ENCODE measurements at places on chromosomes 3 and 15. TPM values are rescaled to one million over a fixed set of nuclear protein-coding genes. Genes with fewer than 3 reads are reported as not detected.
A peak's percentile ranks its signal among the peaks of the same experiment; 100 is the strongest.

DNA sequence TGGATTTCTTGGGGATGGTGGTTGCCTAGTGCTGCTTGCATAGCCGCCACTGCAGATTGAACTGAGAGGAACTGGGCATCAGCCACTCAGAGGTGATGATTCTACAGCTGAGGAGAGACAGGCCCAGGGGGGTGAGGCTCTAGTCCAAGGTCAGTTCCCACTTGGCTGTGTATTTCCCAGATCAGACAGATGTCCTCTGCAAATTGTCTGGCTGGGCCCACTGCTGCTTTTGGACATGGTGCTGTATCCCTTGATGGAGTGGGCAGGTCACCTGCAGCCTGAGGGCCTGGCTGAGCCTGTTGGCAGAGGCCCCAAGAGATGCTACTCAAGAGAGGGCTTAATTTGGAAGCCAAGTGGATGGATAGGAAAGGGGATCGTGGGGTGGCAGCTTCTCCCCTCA lies 124.5 kb upstream of the CTDSPL start:
- peak; percentile 42 for DNase-seq
- H3K27me3 ChIP-seq: peaks cover 10% of the 10 kb centered on the region
- no peak overlapping the region for H3K4me3 ChIP-seq
- H3K36me3 ChIP-seq: peaks cover 40% of the 10 kb centered on the region
- peaks cover 21% of the 10 kb centered on the region for H3K4me1 ChIP-seq

DNA sequence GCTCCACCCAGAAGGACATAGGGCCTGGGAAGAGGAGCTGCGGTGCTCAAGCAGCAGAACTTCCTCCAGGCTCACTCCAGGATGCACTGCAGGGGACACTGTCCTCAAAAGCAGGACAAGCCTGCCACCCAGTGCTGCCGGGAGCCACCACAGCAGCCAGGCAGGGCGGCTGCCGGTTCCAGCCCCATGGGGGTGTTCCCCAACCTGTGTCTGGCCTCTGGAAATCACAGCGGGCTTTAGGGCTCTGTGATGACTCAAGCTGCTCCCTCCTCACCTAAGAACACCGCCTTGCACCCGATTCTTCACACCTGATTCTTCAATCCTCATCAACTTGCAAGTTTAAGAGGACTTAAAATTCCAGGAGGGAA lies 71.9 kb upstream of the SLC6A11 start:
- no peaks in the 10 kb centered on the region for H3K36me3 ChIP-seq
- H3K4me3 ChIP-seq: no peak overlapping the region
- no peak for DNase-seq
- peaks cover 65% of the 10 kb centered on the region for H3K27me3 ChIP-seq
- no peaks in the 10 kb centered on the region for H3K4me1 ChIP-seq

The MESP2 gene
- total RNA-seq: not detected

DNA sequence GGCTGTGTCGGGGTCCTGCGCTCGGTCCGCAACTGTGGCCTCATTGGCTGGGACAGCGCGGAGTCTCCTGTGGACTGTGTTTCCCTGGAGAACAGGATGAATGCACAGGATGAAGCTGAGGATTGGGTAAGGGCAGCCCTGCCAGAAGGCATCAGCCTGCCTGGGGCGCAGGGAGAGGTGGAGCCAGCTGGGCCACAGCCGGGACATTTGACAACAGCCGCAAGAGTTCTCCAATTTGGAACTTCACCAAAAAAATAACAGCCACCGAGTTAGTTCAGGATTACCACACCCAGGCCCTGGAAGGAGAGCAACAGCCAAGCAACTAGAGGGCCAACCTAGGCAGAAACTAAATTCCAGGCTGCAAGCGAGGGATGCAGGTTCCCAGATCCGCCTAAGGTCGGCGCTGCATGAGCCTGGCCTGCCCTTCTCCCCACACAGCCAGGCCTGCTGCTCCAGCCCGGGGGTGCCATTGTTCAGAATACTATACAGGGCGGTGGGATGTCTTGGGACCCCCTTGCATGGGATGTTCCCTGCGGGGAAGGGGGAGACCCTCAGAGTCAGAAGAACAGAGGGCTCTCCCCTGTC lies 229.3 kb downstream of the OCA2 start:
- no peak for DNase-seq
- peaks cover 4% of the 10 kb centered on the region for H3K27me3 ChIP-seq
- H3K36me3 ChIP-seq: no peaks in the 10 kb centered on the region
- H3K4me3 ChIP-seq: no peak overlapping the region
- H3K4me1 ChIP-seq: no peaks in the 10 kb centered on the region

The QRICH1 gene
- total RNA-seq: 123 TPM

DNA sequence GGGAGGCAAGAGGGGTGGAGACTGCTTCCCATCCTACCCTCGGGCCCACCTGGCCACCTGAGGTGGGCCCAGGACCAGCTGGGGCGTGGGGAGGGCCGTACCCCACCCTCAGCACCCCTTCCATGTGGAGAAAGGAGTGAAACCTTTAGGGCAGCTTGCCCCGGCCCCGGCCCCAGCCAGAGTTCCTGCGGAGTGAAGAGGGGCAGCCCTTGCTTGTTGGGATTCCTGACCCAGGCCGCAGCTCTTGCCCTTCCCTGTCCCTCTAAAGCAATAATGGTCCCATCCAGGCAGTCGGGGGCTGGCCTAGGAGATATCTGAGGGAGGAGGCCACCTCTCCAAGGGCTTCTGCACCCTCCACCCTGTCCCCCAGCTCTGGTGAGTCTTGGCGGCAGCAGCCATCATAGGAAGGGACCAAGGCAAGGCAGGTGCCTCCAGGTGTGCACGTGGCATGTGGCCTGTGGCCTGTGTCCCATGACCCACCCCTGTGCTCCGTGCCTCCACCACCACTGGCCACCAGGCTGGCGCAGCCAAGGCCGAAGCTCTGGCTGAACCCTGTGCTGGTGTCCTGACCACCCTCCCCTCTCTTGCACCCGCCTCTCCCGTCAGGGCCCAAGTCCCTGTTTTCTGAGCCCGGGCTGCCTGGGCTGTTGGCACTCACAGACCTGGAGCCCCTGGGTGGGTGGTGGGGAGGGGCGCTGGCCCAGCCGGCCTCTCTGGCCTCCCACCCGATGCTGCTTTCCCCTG lies 2.2 kb upstream of the FES start:
- H3K27me3 ChIP-seq: no peaks in the 10 kb centered on the region
- H3K36me3 ChIP-seq: no peaks in the 10 kb centered on the region
- no peak overlapping the region for H3K4me3 ChIP-seq
- DNase-seq: peak; percentile 68
- no peak overlapping the region for H3K27ac ChIP-seq

DNA sequence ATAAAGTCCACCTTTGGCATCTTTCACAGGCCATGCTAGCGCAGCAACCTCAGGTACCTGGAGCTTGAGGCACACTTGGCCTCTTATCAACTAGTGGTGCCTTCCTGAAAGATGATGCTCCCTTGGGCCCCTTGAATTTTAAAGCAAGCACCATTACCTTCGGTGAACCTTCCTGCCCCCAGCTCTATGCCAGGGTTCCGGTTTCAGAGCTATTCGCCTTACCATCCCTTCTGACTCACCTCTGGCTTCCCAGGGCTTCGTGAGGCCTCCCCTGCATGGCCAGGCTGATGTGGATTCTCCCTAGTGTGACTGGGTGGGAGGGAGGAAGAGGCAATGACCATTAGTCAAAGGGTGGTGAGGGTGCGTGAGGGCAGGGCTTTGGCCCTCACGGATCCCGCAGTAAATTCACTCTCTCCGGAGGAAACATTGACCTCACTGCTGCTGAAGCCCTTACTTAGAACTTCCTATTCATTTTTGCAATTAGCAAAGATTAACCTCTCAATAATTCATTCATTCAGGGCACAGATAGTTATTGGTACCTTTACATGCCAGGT lies 16.3 kb downstream of the BHLHE40 start:
- peaks cover 17% of the 10 kb centered on the region for H3K4me1 ChIP-seq
- H3K4me3 ChIP-seq: no peak overlapping the region
- peak overlapping the region; percentile 26 for H3K27ac ChIP-seq
- peaks cover 8% of the 10 kb centered on the region for H3K27me3 ChIP-seq
- no peaks in the 10 kb centered on the region for H3K36me3 ChIP-seq

GRCh38 chr3:10758304-10759037 lies 57.6 kb upstream of the SLC6A11 start:
- peaks cover 69% of the 10 kb centered on the region for H3K27me3 ChIP-seq
- no peaks in the 10 kb centered on the region for H3K36me3 ChIP-seq
- H3K4me3 ChIP-seq: no peak overlapping the region
- DNase-seq: no peak
- no peaks in the 10 kb centered on the region for H3K4me1 ChIP-seq

DNA sequence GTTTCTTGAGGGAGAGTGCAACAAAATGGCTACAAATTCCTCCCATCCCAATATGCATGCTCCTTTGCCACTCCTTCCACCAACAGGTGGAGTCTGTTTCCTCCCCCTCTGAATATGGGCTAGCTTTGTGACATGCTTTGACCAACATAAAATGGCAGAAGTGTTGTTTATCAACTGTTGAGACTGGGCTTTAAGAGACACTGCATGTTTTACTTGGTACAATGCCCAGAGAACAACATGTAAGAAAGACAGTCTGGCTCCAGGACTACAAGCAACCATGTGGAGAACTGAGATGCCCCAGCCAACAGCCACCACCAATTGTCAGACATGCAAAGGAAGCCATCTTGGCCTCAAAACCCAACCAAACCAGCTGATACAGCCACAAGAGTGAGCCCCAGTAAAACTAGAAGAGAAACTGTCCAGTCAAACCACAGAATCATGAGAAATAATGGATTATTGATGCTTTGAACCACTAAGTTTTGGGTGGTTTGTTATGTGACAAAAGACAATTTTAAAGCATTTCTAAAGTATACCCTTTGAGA lies 40.5 kb downstream of the NUDT16 start:
- no peak overlapping the region for H3K27ac ChIP-seq
- H3K27me3 ChIP-seq: peaks cover 7% of the 10 kb centered on the region
- DNase-seq: no peak
- no peaks in the 10 kb centered on the region for H3K4me1 ChIP-seq
- no peaks in the 10 kb centered on the region for H3K36me3 ChIP-seq

- DNase-seq: no peak
- no peaks in the 10 kb centered on the region for H3K36me3 ChIP-seq
- H3K27ac ChIP-seq: no peak overlapping the region
- H3K4me1 ChIP-seq: peaks cover 36% of the 10 kb centered on the region
- H3K27me3 ChIP-seq: no peaks in the 10 kb centered on the region
These were observed 121.8 kb downstream of the PDZRN3 start for GRCh38 chr3:73502609-73503583.

- H3K36me3 ChIP-seq: peaks cover 3% of the 10 kb centered on the region
- peaks cover 60% of the 10 kb centered on the region for H3K27me3 ChIP-seq
- peak overlapping the region; percentile 82 for H3K27ac ChIP-seq
- peaks cover 12% of the 10 kb centered on the region for H3K4me1 ChIP-seq
These were observed 955 bp downstream of the CDCP1 start for GRCh38 chr3:45145223-45145622.

All from type B pancreatic cell (in vitro differentiated cells).